Gastrocnemius medialis (tissue), 4 donors: ENCODE measurements at places on chromosomes 2 and 18. TPM values are rescaled to one million over a fixed set of nuclear protein-coding genes. Genes with fewer than 3 reads are reported as not detected.

The SLC5A6 gene
- 38.8 TPM for total RNA-seq

The TP53I3 gene
- total RNA-seq, result 5.4 TPM

The FBXO36 gene
- total RNA-seq, result 2.2 TPM

The WDSUB1 gene
- total RNA-seq, result 3.1 TPM

The CNTNAP5 gene
- total RNA-seq, result not detected

The GDF7 gene
- 0.07 TPM for total RNA-seq

The OTOS gene
- not detected for total RNA-seq

GRCh38 chr2:202193881-202194353, 44.5 kb downstream of the SUMO1 start:
- no peak for DNase-seq

GRCh38 chr2:168460571-168460970, 4.5 kb downstream of the CERS6 start:
- DNase-seq, result no peak

- DNase-seq, result no peak
These were observed 167.9 kb upstream of the SLC39A10 start for GRCh38 chr2:195489101-195489500.

GRCh38 chr2:235521844-235522243, 28.0 kb downstream of the AGAP1 start:
- no peak for DNase-seq

DNA sequence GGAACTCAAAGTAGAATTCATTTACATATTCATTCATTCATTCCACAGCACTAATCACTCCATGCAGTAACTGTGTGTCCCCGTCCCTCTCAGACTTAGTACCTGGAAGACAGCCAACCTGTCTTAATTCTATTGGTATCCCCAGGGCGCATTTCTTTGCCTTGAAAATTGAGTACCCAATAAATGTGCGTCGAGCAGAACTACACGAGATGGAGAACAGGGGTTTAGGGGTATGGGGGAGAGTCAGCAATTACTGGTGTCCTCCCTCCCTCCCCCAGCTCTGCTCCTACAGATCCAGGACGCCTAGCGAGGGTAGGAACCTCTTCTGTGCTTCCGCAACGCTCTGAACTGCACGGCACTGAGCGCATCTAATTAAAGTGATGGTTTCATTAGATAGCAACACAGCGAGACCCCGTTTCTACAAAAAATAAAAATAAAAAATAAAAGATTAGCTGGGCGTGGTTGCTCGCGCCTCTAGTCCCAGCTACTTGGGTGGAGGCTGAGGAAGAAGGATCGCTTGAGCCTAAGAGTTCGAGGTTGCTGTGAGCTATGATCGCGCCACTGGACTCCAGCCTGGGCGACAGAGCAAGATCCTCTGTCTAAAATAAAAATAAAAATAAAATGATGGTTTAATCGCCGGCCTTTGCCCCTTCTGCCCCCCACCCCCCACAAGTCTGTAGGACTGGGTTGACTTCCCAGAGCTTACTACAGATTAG, 614 bp upstream of the FKBP1B start:
- no peak for DNase-seq

DNA sequence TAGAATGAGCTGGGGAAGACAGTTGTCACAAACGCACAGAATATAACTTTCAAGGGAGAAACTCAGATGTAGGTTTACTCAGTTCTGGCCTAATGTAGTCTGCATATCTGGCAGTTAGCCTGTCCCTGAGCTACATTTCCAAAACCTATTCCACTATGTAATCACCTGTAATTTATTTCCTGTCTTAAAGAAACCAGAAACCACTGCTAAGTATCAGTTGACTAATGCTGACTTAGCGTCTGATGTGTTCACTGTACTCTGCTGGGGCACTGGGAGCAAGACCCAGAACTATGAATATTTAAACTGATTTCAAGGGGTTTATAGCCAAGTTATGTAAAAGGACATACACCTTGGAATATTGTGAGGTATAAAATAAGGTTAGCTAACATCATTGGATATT, 1995.2 kb upstream of the PIK3C3 start:
- DNase-seq, result no peak

DNA sequence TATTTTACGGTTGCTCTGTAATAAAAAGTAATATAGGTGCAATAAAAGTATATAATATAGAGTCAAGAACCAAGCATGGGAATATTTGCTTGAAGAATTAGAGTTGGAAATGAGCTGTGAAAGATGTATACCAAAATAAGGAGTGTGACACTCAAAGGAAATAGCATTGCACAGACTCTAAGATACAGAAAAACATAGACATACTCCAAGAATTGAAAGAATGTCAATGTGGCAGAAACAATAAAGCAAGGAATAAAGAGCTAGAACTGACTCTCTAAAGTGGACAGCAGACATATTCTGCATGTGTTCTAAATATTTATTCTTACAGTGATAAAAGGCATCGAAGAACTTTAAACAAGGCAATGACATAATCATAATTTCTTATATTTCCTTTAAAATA, 561.1 kb upstream of the SETBP1 start:
- no peak for DNase-seq

DNA sequence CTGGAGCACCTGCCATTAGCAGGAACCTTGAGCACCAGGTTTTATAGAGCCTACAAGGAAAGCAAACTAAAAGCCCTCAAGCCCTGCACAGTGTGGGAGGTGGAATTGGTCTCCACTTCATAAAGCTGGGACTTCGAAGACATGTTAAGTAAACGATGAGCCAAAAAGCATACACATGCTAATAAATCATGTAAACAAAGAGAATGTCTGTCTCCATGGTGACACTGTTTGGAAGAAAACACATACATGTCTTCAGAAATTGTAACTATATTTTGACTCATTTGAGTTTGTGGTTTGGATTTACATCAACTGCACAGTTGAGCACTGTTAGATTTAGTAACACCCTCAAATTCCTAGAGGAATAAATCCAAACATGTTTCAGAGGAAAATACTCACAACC, 978.5 kb upstream of the LRRTM1 start:
- no peak for DNase-seq

- DNase-seq, result peak; percentile 40
These were observed 156.7 kb downstream of the KLHL29 start for GRCh38 chr2:23541503-23542229.

- no peak for DNase-seq
These were observed 23.6 kb upstream of the SOS1 start for GRCh38 chr2:39144416-39144815.

GRCh38 chr2:7044253-7045250, 127.3 kb downstream of the RNF144A start:
- DNase-seq, result peak; percentile 65

GRCh38 chr18:63936156-63936931, 12.8 kb upstream of the HMSD start:
- DNase-seq, result peak; percentile 47

DNA sequence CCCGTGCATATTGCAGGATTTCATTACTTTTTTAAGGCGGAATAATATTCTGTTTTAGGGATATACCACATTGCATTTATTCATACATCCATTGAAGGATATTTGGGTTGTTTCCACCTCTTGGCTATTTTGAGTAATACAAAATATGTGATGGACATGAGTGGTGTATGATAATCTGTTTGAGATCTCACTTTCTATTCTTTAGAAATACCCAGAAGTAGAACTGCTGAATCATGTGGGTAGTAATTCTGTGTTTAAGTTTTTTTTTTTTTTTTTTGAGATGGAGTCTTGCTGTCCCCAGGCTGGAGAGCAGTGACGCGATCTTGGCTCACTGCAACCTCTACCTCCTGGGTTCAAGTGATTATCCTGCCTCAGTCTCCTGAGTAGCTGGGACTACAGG, 201.4 kb downstream of the NYAP2 start:
- DNase-seq, result no peak

DNA sequence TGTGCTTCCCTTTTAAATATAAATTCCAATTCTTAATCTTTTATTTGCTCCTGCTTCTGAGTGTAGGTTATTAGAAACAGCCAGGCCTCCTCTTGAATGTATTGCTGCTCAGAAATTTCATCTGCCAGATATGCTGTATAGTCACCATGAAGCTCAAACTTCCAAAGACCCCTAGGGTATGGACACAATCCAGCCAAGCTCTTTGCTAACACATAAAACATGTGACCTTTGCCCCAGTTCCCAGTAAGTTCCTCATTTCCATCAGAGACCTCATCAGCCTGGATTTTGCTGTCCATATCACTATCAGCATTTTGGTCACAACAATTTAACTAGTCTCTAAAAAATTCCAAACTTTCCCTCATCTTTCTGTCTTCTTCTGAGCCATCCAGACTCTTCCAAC, 75.2 kb downstream of the MAP2 start:
- no peak for DNase-seq
